Testis (tissue), 5 donors: ENCODE measurements at places on chromosomes 1 and 21. TPM values are rescaled to one million over a fixed set of nuclear protein-coding genes. Genes with fewer than 3 reads are reported as not detected.

Gene FHAD1
- 22.0 TPM for total RNA-seq

- peak; percentile 42 for DNase-seq
These were observed 103.6 kb upstream of the SNX7 start for GRCh38 chr1:98557895-98558294.

DNA sequence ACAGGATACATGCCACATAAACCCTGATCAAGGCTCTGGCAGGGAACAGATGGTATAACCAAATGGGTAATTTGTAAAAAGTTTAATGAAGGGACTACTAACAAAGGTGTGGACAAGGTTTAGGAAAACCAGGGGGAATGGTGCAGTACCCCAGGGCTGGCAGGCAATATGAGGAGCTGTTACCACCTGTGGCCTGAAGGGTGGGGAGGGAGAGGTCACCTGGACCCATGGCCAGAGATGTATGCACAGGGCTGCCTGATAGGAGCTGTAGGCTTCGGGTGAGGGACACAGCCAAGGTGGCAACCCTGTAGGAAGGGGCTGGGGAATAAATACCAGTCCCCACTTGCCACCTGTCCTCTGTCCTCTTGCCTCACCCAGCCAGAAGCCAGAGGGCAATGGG is 51.4 kb upstream of the ID3 start:
- no peak for DNase-seq

Gene STYXL2
- total RNA-seq: 1.0 TPM

Gene S100A9
- total RNA-seq: 4.6 TPM

Gene PPIAL4G
- total RNA-seq: not detected

DNA sequence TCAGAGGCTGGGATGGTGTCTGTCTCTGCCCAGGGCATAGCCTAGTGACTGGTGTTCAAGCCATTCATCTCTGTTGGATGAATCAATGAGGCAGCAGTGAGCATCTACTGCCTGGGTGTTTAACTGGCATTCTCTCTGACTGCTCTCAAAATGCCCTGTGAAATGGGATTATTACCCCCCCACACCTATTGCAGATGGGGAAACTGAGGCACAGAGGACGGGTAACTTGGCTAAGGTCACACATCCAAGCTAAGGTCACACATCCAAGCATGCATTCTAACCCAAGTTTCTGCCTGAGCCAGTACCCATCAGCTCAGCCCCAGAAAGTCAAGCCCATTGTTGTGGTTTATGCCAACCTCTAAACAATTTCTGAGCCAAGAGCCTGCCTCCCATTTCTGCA is 5.0 kb downstream of the TTC39A start:
- DNase-seq: no peak

DNA sequence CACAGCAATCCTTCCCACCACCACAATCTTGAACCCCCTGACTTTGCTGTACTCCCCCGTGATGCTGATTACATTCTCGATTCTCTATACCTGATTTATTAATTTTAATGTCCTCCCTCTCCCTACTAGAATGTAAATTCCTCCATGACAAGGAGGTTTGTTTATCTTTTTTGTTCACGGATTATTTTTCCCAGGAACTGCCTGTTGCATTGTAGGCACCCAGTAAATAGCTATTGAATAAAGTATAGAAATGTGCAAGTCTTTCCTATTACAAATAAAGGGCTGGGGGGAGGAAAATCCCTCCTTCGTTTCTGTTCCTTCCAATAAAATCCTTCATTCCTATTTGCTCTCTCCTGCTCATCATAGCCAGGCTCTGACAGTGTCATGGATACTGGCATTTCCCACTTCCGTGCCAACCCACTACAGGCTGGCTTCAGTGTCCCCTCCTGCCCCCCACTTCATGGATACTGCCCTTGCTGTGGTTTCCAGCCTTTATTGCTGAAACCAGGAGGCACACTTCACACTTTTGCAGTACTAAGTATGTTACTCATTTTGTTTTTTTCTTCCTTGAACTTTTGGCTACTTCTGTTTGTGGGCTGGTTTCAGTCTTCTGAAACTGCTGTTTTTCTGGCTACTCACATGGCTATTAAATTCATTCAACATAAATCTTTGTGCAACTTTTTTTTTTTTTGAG is 7.5 kb downstream of the KIF1B start:
- DNase-seq: peak; percentile 16

Gene CBS
- total RNA-seq: 37.2 TPM

DNA sequence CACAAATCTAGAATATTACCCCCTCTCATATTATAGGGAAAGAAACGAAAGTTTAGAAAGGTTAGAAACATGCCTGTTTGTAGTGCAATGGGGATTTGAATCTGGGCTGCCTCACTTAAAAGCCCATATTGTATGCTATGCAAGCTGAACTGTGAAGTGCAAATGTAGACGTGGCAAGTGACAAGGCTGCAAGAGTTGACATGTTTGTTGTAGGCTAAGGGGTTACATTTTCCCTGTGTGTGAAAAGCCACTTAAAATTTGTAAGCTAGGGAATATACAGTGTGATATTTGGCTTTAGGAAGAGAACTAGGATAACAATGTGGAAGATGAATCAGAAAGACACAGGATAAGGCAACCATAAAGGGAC is 29.0 kb downstream of the WDR26 start:
- no peak for DNase-seq

Gene ZFYVE9
- total RNA-seq: 51.3 TPM

Gene LCE1B
- not detected for total RNA-seq

Gene SUSD4
- 13.9 TPM for total RNA-seq

DNA sequence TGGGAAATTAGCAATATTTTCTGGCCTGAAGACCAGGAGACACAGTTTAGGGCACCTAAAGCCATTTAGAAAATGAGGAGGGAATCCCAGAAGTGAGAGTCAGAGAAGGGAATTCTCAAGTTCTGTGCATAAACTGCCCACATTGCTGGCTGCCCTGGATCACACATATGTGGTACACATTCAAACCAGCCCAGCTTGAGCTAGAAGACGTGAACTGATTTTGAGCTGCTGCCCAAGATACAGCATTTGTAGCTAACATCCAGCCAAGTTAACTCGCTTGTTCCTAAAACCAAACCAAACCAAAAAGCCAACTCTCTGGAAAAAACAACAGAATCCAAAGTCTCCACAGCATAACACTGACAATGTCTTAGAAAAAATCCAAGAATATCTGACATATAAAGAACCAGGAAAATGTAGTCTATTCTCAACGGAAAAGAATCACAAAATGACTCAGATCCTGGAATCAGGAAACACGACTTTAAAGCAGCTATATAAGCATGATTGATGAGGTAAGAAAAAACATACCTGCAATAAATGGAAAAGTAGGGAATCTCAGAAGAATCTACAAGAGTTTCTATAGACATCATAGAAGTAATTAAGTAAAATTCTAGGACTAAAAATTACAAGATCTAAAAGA is 18.2 kb upstream of the QSOX1 start:
- DNase-seq: no peak

Gene ANGPTL7
- not detected for total RNA-seq

Gene ADAM30
- 9.5 TPM for total RNA-seq

GRCh38 chr1:85612704-85613361 is 32.3 kb downstream of the CCN1 start:
- DNase-seq: peak; percentile 27

- DNase-seq: no peak
These were observed 66.9 kb downstream of the ST6GALNAC5 start for GRCh38 chr1:76933847-76934815.

- no peak for DNase-seq
These were observed 117.6 kb downstream of the CENPF start for GRCh38 chr1:214720561-214720960.

GRCh38 chr1:216914974-216915373 is 191.7 kb upstream of the ESRRG start:
- no peak for DNase-seq

DNA sequence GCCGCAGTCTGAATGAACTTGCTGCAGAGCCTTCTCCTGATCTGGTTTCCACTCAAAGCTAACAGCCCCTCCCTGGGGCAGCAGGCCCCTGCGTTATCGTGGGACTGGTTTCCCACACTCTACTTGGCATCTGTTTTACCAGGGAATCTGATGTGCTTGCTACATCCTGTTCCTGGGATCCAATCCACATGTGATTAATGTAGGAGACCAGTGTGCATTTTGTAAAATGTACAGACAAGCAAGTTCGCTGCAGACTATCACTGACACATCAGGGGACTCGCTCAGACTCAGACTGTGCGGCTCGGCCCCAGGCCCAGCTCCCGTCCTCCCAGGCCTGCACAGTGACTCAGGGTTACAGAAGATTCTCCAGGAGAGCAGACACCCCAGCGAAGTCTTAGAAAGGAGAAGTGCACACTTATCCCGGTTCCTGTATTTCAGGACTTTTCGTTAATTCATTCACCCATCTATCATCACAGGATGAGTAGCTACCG is 340.1 kb downstream of the MATN1 start:
- DNase-seq: no peak
